Activated T-cell treated with anti-CD3 and anti-CD28 coated beads, Interleukin-2, amount 50 U/mL, for 72 hours (primary cell): ENCODE measurements at places on chromosomes 5 and 9. TPM values are rescaled to one million over a fixed set of nuclear protein-coding genes. Genes with fewer than 3 reads are reported as not detected.

- DNase-seq, result no peak
These were observed 4.6 kb upstream of the ISL1 start for GRCh38 chr5:51378448-51379330.

GRCh38 chr9:123070198-123070597 lies 36.7 kb downstream of the GPR21 start:
- peak; percentile 16 for DNase-seq

DNA sequence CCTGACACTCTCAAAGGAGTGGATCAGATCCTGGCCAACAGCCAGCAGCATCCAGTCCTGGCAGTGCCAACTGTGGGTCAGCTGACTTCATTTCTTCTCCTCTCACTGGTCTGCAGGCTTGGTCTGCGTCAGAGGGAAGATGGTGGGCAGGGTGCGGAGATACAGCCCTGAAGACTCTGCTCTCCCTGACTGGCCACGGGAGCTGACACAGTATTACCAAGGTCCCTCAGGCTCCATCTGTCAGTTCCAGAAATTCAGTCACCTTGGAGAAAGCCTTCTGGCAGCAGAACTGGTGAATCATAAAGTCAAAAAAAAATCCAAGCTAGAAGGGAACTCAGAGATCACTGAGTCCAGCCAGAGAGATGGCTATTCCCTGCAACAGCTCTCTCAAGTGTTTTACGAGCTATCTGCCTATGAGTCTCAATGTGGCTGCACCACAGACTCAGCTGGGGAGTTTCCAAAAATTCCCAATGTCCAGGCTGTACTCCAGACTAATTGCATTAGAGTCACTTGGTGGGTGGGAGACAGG lies 27.9 kb downstream of the C1QTNF2 start:
- DNase-seq, result no peak

- no peak for DNase-seq
These were observed 128.3 kb downstream of the SLF1 start for GRCh38 chr5:94746731-94747124.

DNA sequence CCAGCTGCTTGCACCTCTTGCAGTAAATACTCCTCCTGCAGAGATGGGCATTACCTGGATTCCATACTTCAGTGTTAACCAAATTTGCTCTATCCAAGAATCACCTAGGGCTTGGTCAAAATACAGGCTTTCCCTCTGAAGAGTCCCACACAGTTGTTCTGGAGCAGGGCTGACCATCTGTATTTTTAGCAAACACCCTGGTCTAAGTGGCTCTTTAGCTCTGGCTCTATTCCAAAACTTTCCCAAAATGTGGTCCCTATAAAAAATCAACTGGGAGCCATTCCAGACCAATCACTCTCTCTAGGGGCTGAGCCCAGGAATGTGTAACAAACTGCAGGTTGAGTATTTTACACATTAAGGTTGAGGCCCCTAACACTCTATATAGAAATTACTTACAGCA lies 153.7 kb downstream of the SPOCK1 start:
- DNase-seq, result no peak

The TBC1D9B gene
- 62.5 TPM for total RNA-seq
